ENCODE measurements at places on chromosomes 12 and 14. TPM values are rescaled to one million over a fixed set of nuclear protein-coding genes. Genes with fewer than 3 reads are reported as not detected.

SEL1L gene
- 90.6 TPM for total RNA-seq

SLC25A47 gene
- total RNA-seq = 1.6 TPM

GTF2A1 gene
- total RNA-seq = 25.1 TPM

TBC1D30 gene
- total RNA-seq = 4.7 TPM

GARIN6 gene
- not detected for total RNA-seq

TMEM132D gene
- total RNA-seq = 2.4 TPM

KIF26A gene
- 5.0 TPM for total RNA-seq

ASCL4 gene
- total RNA-seq = 0.08 TPM

CLEC14A gene
- 4.0 TPM for total RNA-seq

DNA sequence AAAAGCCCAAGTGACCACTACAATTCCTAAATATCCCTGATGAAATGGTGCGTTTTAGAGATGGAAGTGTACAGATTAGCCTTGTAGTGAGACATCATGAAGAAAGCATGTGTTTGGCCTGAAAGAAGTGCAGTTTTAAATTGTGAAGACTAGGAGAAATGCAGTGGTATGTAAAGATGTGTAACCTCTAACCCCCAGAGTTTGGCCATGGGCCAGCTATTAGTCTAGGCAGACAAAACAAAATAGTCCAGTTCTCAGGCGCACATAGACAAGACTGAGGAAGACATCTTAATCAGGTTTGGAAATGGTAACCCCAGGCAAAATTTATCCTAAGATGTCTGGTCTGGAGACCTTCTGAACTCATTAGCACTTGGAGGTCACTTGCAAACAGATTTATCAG lies 23.4 kb downstream of the WBP11 start:
- H3K36me3 ChIP-seq = no peaks in the 10 kb centered on the region
- H3K4me1 ChIP-seq = peaks cover 22% of the 10 kb centered on the region
- DNase-seq = no peak
- no peaks in the 10 kb centered on the region for H3K27me3 ChIP-seq

GRCh38 chr14:32087173-32087861 lies 10.2 kb downstream of the ARHGAP5 start:
- no peak overlapping the region for H3K27ac ChIP-seq
- no peaks in the 10 kb centered on the region for H3K36me3 ChIP-seq
- no peak overlapping the region for H3K4me3 ChIP-seq
- H3K4me1 ChIP-seq = peaks cover 24% of the 10 kb centered on the region

- DNase-seq = no peak
- no peaks in the 10 kb centered on the region for H3K27me3 ChIP-seq
- H3K4me1 ChIP-seq = no peaks in the 10 kb centered on the region
- no peaks in the 10 kb centered on the region for H3K36me3 ChIP-seq
- H3K27ac ChIP-seq = no peak overlapping the region
These were observed 203.5 kb upstream of the G2E3 start for GRCh38 chr14:30355431-30355913.

GRCh38 chr14:90613453-90613852 lies 202.8 kb downstream of the TTC7B start:
- H3K27me3 ChIP-seq = no peaks in the 10 kb centered on the region
- no peak for DNase-seq
- H3K4me1 ChIP-seq = no peaks in the 10 kb centered on the region
- H3K27ac ChIP-seq = no peak overlapping the region

DNA sequence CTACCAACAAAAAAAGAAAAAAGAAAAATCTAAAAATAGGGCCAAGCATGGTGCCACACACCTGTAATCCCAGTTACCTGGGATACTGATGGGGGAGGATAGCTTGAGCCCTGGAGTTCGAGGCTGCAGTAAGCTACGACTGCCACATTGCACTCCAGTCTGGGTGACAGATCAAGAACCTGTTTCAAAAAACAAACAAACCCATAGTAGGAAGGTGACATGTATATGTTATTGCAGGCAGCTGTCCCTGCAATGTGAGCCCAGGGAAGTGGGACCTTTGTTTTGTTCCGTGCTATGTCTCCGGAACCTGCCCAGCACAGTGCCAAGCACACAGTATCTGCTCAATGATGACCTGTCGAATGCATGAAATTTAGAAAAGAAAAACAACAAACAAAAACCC lies 37.2 kb upstream of the YY1 start:
- DNase-seq = no peak
- H3K27ac ChIP-seq = no peak overlapping the region
- no peaks in the 10 kb centered on the region for H3K27me3 ChIP-seq
- H3K4me3 ChIP-seq = no peak overlapping the region
- peaks cover 4% of the 10 kb centered on the region for H3K4me1 ChIP-seq
- no peaks in the 10 kb centered on the region for H3K36me3 ChIP-seq

DNA sequence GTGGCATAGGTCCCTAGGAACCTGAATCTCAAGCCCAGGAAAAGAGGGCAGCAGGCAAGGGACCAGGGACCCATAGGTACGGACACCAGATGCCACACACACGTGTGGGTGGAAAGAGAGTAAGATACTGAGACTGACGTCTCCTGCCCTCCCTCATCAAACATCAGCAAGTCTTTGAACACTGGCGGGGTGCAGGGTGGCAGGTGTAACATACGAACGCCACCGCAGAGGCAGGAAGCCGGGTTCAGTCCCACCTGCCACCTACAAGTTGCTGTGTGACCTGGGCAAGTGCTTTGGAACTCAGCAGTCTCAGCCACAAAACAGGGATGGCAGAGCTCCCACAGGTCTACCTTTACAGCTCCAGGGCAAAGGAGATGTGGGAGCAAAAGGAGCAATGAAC lies 11.1 kb downstream of the ACTN1 start:
- H3K4me1 ChIP-seq = peaks cover 70% of the 10 kb centered on the region
- no peak overlapping the region for H3K27ac ChIP-seq
- no peaks in the 10 kb centered on the region for H3K27me3 ChIP-seq

DNA sequence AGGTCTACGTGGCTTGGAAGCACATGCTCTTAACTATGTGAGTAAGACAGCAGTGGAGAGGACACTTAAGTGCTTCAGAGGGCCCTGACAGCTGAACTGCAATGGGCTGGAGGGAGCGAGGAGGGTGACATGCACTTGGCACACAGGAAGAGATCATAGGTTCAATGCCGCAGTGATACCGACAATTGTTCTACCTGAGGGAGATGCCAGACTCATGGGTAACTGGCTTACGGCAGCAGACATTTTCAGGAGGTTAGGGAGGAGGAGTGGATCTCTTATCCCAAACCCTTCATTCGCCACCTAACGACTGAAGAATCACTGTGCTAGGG lies 68.4 kb downstream of the NTF3 start:
- H3K4me1 ChIP-seq = peaks cover 54% of the 10 kb centered on the region
- no peak for DNase-seq
- H3K27ac ChIP-seq = peak overlapping the region; percentile 73

GRCh38 chr14:93128725-93129459 lies 13.2 kb upstream of the ITPK1 start:
- no peak overlapping the region for H3K4me3 ChIP-seq
- H3K4me1 ChIP-seq = no peaks in the 10 kb centered on the region
- H3K36me3 ChIP-seq = no peaks in the 10 kb centered on the region
- DNase-seq = no peak

DNA sequence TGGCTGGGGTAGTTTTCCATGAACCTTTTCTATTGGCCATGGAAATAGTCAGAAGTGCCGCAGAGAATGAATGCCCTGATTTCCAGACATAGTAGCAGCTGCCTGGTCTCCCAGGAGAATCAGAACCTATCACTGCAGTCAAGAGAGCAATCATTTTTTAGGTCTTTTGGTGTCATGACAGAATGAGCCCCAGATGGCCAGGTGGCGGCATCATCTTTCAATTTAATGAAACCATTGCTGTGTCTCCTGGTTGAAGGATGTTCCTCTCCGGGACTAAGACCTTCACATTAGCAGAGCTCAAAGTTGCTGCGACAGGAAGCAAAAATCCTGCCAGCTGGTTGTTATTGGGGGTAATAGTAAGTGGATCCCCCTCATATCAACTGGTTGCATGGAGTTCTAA lies 18.8 kb downstream of the TNFAIP2 start:
- H3K27ac ChIP-seq = no peak overlapping the region
- no peaks in the 10 kb centered on the region for H3K36me3 ChIP-seq
- peaks cover 28% of the 10 kb centered on the region for H3K4me1 ChIP-seq
- H3K4me3 ChIP-seq = no peak overlapping the region
- DNase-seq = no peak

DNA sequence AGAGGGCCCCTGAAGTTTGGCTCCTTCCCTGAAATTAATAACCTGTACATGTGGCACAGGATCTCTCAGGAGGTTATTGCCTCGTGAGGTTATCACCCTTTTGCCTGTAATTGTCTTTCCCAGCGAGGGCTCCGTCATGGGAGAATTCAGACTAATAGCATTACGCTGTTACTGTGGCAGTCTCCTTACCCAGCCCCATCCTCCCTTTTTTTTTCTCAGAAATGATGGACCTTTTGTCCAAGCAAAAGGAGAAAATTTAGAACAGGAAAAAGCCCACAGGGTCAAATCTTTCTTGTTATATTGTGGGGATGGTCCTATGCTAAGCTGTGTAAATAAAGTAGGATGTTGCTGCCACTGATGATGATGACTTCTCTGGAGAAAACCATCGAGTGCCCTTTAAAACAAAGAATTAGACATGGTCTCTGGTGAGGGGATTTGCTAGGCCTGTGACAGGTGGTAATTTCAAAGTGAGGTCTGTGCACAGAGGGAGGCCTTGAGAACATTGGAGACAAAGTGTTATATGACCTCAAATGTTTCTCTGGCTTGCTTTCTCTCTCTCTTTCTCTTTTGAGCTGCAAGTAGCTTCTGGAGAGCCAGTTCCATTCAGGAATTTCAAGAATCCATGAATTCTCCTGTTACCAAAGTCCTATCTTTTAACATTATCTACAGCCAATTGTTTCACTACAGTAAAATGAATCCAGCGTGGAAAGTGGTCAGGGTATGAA lies 357.2 kb downstream of the BMP4 start:
- no peak overlapping the region for H3K27ac ChIP-seq
- no peak overlapping the region for H3K4me3 ChIP-seq
- H3K36me3 ChIP-seq = no peaks in the 10 kb centered on the region
- DNase-seq = no peak
- no peaks in the 10 kb centered on the region for H3K27me3 ChIP-seq

- no peaks in the 10 kb centered on the region for H3K27me3 ChIP-seq
- H3K36me3 ChIP-seq = no peaks in the 10 kb centered on the region
- H3K27ac ChIP-seq = no peak overlapping the region
- H3K4me1 ChIP-seq = no peaks in the 10 kb centered on the region
- no peak for DNase-seq
These were observed 51.6 kb downstream of the EIF2S3B start for GRCh38 chr12:10557329-10557728.

- DNase-seq = no peak
- no peaks in the 10 kb centered on the region for H3K4me1 ChIP-seq
- no peak overlapping the region for H3K27ac ChIP-seq
- no peaks in the 10 kb centered on the region for H3K27me3 ChIP-seq
- H3K4me3 ChIP-seq = no peak overlapping the region
- H3K36me3 ChIP-seq = no peaks in the 10 kb centered on the region
These were observed 39.4 kb downstream of the RPS29 start for GRCh38 chr14:49546766-49547165.

DNA sequence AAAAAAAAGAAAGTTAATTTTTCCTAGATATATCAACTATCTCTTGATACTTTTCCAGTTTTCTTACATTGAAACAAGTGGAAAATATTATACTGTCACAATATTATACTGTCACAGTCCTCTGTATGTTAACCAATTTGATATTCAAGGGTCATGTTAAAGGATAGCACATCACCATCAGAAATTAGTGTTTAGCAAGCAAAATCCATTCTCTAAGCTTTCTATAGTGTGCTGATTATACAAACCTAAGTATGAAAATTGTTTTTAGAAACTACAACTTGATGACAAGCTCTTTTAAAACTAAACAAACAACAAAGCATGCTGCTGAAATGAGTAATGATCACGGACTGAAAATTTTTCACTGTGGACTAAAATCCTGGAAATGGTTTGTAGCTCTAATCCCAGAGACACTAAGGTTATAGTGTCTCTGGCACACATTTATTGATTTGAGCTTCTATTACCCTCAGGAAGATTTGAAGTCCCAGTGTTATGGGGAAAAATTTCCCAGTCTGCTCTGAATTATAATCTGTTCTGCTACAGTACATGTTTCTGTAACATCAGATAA lies 9.7 kb downstream of the SPTSSA start:
- H3K27me3 ChIP-seq = no peaks in the 10 kb centered on the region
- H3K4me3 ChIP-seq = no peak overlapping the region
- no peak for DNase-seq
- peaks cover 6% of the 10 kb centered on the region for H3K4me1 ChIP-seq
- no peak overlapping the region for H3K27ac ChIP-seq

- DNase-seq = no peak
- no peak overlapping the region for H3K4me3 ChIP-seq
- no peak overlapping the region for H3K27ac ChIP-seq
- H3K36me3 ChIP-seq = no peaks in the 10 kb centered on the region
- H3K4me1 ChIP-seq = no peaks in the 10 kb centered on the region
These were observed 571.2 kb downstream of the BCL11B start for GRCh38 chr14:98700748-98701147.

- no peaks in the 10 kb centered on the region for H3K27me3 ChIP-seq
- no peak overlapping the region for H3K4me3 ChIP-seq
- H3K27ac ChIP-seq = no peak overlapping the region
- peaks cover 1% of the 10 kb centered on the region for H3K36me3 ChIP-seq
These were observed 11.3 kb upstream of the STAC3 start for GRCh38 chr12:57262126-57262822.

DNA sequence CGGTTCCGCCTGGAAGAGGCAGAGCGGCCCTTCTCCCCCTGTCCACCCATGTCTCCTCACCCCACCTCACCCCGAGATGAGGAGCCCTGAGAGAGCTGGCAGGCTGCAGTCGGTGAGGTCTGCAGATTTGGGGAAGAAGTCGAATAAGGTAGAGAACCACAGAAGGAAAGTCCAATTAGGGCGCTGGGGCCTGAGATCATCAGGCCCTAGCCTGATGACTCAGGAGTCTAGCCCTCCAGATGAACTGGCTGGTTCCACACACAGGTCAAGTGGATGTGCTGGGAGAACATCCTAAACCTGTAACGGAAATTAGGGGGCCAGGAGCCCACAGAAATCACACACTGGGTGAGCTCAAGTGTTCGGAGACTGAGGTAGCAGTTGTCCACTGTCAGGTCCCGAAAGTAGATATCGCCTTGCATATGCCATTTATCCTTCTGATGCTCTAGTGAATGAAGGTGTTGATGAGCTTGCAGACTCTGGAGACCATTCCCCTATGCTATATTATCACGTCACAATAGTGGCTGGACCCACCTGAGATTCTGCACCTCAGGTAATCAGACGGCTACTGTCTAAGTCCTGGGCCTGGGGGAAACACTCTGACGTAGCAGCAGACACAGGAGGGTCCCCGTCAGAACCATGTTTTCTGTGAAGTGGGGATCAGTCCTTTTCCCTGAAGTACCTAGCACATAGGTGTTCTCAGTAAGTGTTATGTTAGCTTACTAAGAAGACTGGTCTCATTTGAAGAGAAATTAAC lies 886 bp upstream of the METTL17 start:
- H3K36me3 ChIP-seq = no peaks in the 10 kb centered on the region
- H3K27me3 ChIP-seq = no peaks in the 10 kb centered on the region
- H3K27ac ChIP-seq = peak overlapping the region; percentile 84
- no peak overlapping the region for H3K4me3 ChIP-seq
- no peak for DNase-seq

DNA sequence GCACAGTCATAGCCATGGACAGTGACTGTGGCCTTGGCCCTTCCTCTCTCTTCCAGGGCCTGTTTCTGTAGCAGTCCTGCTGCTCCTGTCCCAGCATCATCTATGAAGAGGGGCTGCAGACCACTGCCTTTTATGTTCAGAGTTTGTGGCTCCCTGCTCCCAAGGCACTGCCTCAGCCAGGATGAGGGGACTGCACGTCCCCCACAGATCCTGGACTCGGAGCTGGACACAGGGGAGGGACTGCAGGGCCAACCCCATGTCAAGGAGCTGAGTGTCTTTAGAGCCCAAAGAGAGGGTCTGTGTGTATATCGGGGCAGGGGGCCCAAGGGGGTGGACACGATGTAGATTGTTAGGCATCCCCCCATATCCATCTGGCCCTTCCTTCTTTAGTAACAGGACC lies 60.6 kb upstream of the DIO3 start:
- no peak overlapping the region for H3K4me3 ChIP-seq
- no peaks in the 10 kb centered on the region for H3K36me3 ChIP-seq
- no peaks in the 10 kb centered on the region for H3K27me3 ChIP-seq
- no peak overlapping the region for H3K27ac ChIP-seq
- peaks cover 13% of the 10 kb centered on the region for H3K4me1 ChIP-seq
